ENCODE measurements at places on chromosomes 12 and 14.

DNA sequence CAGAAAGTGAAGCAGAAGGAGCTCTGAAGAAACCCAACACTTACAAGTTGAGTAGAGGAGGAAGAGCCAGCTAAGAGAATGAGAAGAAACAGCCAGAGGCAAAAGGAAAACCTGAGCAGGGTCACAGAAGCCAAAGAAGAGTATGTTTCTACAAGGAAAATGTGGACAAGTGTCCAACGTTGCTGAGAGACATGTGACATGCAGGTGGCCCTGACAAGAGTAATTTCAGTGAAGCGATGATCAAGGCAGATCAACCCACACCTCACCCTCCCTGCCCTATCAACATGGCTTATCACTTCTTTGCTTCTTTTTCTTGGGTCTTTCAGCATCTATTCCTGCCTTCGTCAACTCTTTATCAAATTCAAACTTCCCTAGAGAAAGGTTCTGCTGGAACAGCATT lies 68.3 kb downstream of the PPP2R5E start:
- no peak for DNase-seq

- DNase-seq = no peak
Observed at GRCh38 chr12:109919456-109919855, 19.4 kb downstream of the TCHP start.

DNA sequence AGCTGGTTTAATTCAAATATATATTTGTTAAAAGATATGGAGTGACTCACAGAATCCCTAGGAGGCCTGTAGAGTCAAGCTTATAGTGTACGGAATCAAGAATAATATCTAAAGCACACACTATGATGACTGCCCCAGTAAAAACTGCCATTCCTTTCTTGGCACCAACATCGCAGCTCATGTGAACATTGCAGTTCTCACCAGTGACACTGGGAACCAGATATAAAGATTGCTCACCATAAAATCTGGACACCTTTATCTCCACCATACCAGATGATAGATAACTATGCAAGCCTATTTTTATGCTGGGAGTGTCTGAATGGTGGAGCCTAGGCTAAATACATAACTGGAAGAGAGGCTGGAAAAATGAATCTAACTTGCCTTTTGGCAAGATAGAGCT lies 463.9 kb upstream of the TBX3 start:
- DNase-seq = no peak

- DNase-seq = no peak
Observed at GRCh38 chr14:102316338-102316742, 3.2 kb upstream of the ZNF839 start.

GRCh38 chr12:132972374-132972773 lies 13.8 kb upstream of the ZNF26 start:
- no peak for DNase-seq

- DNase-seq = no peak
Observed at GRCh38 chr14:20553024-20553423, 7.8 kb downstream of the RNASE9 start.

- DNase-seq = no peak
Observed at GRCh38 chr12:23611320-23611719, 338.1 kb downstream of the SOX5 start.

DNA sequence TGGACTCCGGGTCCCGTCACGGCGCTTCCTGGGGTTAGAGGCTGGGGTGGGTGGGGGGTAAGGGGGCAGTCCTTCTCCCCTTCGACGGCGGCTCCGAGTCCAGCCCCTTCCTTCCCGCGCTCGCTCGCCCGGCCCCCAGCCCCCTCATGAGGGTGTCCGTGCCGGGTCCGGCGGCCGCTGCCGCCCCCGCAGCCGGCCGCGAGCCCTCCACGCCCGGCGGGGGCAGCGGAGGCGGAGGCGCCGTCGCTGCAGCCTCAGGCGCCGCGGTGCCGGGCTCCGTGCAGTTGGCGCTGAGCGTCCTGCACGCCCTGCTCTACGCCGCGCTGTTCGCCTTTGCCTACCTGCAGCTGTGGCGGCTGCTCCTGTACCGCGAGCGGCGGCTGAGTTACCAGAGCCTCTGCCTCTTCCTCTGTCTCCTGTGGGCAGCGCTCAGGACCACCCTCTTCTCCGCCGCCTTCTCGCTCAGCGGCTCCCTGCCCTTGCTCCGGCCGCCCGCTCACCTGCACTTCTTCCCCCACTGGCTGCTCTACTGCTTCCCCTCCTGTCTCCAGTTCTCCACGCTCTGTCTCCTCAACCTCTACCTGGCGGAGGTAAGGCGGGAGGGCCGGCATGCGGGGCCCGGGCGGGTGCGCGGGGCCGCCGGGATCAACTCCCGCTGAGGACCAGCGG lies 500 bp downstream of the GPR137C start:
- DNase-seq = no peak

DNA sequence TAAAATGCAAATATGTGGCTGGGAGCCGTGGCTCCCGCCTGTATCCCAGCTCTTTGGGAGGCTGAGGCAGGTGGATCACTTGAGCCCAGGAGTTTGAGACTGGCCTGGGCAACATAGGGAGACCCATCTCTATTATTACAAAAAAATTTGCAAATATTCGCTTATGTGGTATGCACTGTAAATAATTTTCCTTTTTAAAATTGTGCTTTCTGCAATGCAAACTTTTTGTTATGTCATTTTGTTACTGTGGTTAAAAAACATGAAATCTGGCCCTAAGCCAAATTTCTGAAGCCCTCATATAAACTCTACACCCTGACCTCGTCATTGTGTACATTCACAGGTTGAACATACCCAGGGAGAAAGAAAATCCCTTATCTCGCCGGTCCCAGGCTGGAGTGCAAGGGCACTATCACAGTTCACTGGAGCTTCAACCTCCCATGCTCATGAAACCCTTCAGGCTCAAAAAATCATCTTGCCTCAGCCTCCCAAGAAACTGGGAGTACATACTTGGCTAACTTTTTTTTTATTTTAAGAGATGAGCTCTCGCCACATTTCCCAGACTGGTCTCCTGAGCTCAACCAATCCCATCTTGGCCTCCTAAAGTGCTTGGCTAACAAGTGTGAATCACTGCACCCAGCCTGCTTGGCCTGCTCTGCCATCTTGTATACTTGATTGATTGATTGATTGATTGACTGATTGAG lies 24.7 kb downstream of the TRAPPC6B start:
- DNase-seq = no peak

DNA sequence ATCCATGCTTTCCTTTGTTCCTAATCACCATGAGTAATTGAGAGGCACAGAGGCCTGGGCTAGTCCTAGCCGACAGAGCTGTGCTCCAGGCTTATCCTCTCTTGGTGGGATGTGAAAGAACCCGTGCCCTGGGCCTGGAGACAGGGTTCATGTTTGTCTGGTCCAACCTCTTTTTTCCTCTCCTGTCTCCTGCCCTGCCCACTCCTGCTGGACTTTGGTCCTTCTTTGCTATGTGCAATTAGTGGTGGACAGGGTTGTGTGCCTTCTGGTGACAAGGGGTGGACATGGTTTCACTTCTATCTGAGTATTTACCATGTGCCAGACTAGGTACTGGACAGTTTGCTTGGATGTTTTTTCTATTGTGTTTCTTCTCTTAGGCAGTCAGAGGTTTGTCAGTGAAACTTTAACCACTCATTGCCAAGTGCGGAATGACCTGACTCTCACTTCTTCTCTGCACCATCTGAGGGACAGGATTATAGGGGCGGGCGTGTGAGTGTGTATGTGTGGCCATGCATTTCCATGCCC lies 126.1 kb downstream of the SMOC1 start:
- DNase-seq = no peak

- DNase-seq = no peak
Observed at GRCh38 chr12:61098031-61098580, 1162.1 kb upstream of the USP15 start.

DNA sequence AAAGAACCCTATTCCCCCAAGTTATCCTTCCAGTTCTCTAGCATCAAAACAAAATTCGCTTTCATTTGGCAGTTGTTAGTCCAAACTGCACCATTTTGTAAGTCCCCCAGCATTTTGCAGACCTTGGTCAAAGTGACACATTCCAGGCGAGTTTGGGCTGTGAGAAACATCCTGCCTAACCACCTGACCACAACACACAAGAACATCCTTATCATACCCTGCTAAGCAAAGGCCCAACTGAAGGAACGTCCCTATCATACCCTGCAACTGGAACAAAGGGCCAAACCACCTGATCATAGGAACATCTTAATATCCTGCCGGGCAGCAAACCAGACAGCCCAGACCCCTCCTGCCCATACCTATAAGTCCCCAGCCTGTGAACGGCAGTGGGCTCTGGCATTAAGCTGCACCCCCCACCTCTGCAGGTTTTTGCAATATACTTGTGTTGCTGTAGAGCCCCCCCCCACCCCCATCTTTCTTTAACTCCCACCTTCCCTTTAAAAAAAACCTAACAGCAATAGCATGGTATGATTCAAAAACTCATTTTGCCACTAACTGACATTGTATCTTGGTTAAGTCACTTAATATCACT lies 2.7 kb downstream of the PCNX4 start:
- DNase-seq = no peak

DNA sequence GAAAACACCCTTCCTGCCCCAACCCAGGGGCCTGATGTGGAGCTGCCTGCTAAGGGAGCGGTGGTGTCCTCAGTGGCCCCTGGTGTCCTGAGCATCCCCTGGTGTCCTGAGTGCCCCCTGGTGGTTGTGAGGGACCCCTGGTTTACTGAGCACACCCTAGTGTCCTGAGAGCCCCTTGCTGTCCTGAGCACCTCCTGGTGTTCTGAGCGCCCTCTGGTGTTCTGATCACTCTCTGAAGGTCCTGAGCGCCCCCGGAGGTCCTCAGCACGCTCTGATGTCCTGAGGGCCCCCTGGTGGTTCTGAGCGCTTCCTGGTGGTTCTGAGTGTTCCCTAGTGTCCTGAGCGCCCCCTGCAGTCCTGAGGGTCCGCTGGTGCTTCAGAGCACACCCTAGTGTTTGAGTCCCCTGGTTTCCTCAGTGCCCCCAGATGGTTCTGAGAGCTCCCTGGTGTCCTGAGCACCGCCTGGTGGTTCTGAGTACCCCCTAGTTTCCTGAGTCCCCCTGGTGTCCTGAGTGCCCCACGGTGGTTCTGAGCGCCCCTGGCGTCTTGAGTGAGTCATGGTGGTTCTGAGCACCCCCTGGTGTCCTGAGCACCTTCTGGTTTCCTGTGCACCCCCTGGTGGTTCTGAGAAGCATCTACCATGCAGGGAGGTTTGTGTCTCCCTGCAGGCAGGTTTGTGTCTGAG lies 1004.2 kb downstream of the TMEM121 start:
- DNase-seq = no peak

GRCh38 chr12:24561411-24561871 lies 387.5 kb downstream of the BCAT1 start:
- no peak for DNase-seq

DNA sequence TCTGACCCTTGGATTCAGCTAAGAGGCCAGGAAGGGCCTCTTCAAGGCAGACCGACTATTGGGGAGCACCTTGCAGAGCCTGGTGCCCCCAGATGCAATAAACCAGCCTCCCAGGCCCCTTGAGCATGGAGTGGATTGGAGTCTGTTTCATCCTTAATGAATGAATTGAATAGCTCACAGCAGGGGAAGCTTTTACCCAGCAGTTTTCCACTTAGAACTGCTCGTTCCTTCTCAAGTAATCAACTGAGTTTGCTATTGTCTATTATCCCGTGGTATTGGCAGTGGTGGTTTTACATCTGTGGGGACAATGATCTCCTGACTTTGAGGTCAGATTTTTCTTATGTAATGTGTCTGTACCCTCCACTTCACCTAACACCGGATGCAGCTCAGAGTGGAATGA lies 197.6 kb downstream of the AACS start:
- no peak for DNase-seq

DNA sequence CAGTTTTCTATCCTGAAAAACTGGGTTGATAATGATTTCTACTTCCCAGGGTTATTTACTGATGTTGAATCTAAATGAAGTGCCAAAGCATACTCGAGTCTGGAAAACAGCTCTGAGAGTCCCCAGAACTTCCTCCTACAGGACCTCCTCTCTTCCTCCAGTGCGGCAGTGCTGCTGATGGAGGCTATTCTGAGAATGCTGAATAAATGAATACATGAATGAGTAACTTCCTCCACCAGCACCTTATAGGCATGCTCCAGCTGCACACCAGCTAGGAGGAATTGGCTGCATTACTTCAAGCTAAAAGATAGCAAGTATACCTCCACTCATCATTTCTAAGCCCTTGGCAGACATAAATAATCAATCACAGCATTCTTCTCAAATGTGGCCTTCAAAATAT lies 448.8 kb upstream of the CCDC196 start:
- no peak for DNase-seq

DNA sequence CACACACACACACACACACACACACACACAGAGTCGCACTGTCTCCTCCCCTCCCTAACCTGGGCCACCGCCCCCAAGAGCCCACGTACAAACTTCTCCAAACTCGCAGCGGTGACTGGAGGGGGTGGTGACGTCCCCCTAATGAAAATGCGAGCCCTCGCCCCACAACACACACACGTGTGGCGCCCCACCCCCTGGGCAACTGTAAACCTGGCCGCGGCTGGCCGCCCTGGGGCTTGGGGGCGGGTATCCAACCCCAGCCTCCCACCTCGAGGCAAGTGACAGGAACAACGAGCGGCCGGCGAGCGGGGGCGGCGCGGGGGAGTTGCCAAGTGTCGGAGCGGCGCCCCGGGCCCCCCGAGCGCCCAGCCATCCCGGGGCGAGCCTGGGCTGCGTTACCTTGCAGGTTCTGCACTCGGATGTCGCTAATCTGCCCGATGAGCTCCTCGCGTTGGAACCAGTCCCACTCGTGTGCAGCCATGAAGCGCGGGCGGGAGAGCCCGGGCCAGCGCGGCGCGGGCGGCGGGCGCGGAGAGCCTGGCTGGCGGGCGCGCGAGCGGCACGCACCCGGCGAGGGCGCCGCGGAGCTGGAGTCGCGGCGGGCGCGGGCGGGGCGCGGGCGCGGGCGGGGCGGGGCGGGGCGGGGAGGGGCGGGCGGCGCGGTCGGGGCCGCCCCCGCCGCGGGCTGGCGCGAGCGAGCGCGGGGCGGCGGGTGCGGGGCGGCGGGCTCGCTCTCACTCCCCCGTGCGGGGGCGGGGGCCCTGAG lies at the start of gene CLMN:
TSS of gene CLMN (minus strand) at position 597 of the 766 bp plus-strand sequence. CDS start at position 481, 116 bp downstream.
- DNase-seq = no peak

DNA sequence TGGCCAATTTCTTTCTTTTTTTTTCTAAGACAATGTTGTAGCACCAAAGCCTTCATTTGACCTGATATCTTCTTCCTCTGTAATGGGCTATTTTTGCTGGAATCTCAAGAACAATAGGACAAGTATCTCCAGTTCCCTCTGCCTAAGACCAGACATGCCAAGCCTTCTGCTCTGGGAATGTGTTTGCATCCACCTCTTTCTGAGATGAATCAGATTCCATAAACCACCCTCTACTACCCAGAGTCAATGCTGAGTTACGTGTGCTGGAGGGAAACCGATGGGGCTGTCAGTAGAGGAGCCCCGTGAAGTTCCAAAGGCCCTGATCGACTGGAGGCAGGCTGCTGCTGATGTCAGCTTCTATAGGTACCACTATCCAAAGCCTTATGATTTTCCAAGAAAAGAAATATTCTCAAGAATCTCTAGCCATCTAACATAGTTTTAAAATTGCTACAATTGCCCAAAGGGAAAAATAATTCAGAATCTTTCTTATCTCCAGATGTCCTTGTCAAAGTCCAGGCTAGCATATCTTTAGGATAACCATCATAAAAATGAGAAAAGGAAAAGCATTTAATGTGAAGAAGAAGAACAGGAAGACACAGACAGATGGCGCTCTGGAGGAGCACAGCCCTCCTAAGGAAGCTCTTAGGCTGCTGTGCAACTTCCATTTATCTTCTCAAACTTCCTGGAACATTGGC lies 101.9 kb downstream of the SLC8A3 start:
- no peak for DNase-seq

- DNase-seq = no peak
Observed at GRCh38 chr14:94355191-94355794, 32.2 kb upstream of the SERPINA6 start.
